ENCODE measurements at places on chromosomes 2 and 18.

DNA sequence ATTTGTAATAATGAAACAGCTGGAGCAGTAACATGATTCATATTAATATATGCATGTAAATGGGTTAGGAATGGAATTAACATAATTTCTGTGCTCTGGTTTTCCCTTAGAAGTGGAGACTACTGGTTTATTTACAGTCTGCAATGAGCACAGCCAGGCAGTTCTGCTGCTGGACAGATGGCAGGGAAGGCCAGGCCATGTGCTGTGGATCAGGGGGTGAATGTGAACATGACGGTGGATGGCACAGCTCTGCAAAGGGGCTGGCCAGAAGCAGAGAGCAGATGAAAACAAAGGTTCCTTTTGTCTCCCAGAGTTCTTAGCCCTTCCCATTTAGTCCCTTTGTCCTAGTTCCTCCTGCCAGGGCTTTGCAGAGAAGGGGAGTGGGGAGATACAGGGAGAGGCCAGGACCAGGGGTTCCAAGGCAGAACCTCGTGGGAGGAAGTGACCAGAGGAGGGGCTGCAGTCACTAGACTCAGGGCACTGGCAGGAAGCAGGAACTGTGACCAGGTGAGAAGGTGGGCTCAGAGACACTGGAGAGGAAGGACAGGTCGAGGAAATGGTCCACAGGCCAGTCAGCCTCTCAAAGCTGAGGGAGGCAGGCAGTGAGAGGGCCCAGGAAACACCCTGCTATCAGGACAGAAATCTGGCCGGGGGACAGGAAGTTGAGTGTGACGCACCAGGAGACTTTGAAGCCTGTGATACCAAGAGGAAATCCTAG lies 112.9 kb upstream of the ATP8B1 start:
- DNase-seq: no peak

- DNase-seq: no peak
Observed at GRCh38 chr2:219665926-219666325, 38.5 kb downstream of the SLC4A3 start.

GRCh38 chr2:182240862-182241371 lies 185.9 kb downstream of the PDE1A start:
- no peak for DNase-seq

GRCh38 chr2:11305958-11306357 lies 38.5 kb downstream of the ROCK2 start:
- DNase-seq: no peak

- DNase-seq: no peak
Observed at GRCh38 chr2:64213532-64214275, 69.5 kb upstream of the PELI1 start.

GRCh38 chr2:134917888-134918525 lies 615 bp upstream of the CCNT2 start:
- peak; percentile 86 for DNase-seq

DNA sequence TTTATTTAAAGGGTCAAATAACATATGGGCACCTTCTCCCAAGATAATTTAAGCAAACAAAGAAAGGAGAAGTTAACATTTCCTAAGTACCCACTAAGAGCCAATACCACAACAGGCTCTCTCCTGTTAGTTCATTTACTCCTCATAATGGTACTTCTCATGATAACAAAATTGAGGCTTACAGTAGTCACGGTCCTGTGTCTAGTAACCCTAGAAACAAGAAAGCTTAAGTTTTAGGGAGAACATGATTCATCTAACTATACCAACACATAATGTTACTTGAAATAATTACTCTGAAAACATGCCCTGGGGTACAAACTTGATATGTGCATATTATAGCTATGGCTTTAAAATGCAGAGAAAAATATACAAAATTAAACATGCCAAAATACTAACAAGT lies 19.8 kb downstream of the IWS1 start:
- no peak for DNase-seq

DNA sequence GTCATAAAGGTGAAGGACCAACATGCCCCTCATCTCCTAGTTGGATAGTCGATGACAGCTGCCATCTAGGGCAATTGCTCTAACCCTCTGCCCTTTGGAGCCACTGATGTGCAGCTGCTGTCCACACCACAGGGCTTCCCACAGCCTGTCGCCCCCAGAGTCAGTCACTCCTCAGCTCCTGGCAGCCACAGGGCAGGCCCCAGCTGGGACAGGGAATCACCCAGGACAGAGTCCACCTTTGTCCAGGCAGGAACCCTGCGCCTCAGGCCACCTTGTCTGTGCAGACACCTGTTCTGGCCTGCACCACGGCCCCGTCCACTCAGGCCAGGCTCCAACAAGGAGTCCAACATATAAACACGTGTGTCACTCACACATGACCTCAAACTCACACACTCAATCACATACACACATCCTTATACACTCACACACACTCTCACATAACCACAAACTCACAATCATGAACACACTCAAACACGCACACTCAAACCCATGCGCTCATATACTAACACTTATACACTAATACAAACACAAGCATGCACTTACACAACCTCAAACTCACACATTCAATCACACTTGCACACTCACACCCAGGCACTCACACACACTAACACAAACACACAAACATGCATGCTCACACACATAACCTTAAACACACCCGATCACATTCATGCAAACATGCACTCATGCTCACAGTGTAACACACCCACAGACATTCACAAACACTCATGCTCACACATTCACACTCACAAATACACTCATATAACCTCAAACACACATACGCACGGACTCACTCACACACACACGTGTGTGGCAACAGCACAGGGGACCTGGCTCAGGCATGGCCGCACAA lies 29.7 kb downstream of the HDAC4 start:
- DNase-seq: no peak

GRCh38 chr2:37786854-37787253 lies 115.4 kb upstream of the CDC42EP3 start:
- no peak for DNase-seq

DNA sequence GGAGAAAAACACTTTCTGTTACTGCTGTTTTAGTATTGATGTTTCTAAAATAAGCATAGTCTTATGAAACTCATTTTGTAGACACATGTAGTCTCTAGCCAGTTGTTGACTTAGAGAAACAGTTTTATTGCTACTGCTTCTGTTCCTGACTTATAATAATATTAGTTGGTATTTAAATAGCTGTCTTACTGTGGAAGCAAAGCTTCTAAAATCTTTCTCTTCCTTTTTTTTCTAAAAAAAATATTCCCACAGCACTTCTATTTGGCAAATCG lies 121.8 kb downstream of the MTX2 start:
- no peak for DNase-seq

- DNase-seq: no peak
Observed at GRCh38 chr2:222239945-222240675, 58.7 kb downstream of the PAX3 start.

DNA sequence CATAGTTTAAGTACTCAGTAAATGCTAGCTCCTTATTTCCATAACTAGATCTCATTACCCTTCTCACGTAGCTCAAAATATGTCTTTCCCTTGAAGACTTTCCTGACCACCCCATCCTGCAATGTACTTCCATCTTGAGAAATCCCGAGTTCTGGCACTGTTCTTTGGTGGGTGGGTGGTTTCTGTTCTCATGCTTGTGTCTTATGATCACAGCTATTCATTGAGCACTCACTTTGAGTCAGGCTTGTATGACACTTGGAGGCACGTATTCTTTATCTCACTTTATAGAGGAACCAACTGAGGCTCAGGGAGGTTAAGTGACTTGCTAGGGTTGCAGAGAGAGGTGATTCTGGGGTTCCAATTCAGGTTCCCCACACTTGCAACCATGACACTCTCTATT lies 9.0 kb upstream of the CLIP4 start:
- DNase-seq: no peak

DNA sequence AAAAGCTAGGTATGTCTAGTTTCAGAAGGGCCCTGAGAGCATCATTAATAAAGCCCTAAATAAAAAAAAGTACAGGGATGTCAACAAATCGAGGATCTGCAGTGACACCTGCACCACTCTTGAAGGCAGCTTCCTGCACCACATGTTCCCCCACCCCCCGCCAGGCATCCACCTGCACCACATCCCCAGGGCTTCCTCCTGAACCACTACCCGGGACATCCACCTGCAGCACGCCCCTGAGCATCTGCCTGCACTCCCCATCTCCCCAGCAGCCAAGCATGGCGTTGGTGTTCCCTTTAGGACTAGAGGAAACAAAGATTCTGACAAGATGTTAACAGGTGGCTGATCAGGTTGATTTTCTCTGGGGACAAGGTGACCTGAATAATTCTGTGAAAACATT lies 55.2 kb downstream of the DLGAP1 start:
- DNase-seq: no peak

DNA sequence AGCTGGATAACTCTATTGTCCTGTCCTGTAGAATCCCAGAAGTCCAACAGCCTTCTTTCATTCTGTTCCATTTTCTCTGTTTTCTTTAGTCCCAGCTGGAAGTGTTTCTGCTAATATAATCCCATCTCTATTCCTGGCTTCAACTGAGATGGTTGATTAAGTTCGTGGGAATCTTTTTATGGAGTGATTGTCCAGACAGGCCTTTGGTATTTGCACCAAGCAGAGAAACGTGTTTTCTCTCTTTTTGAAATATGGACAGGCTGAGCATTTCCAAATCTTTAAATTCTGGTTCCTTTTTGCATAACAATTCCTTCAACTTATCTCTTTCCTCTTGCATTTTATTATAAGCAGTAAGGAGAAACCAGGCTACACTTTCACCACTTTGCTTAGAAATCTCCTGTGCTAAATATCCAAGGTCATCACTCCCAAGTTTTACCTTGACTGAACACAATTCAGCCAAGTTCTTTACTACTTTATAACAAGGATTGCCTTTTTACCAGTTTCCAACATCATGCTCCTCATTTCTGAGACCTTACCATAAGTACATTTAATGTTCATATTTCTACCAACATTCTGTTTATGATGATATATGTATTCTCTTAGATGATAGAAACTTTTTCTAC lies 108.8 kb downstream of the ZFP36L2 start:
- DNase-seq: no peak

- DNase-seq: no peak
Observed at GRCh38 chr2:205495819-205496218, 186.5 kb upstream of the NRP2 start.

DNA sequence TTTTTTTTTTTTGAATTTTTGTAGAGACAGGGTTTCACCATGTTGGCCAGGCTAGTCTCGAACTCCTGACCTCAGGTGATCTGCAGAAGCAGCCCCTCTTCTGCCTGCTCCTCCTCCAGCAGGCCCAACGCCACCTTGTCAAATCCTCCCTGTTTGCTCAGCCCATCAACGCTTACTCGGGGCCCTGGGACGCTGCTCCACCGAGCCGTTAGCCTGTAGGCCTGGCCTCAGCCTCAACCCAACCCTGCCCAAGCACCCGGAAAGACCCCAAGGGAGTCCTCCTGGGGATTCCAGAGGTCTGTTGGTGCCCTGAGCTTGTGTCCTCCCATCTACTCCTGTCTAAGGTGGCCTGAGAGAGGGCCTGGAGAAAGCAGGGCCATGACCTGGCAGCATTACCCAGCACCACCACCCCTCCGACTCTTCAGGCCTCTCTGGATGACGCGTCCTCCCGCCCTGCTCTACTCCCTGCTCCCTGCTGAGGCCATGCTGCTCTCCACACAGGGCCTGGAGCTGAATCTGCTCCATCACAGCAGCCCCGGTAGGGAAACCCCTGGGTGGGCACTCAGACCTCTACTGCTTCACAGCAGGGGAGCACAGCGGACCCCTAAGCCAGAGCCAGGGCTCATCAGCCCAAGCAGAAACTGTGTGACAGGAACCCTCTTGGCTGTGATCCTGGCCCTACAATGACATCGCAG lies 3.2 kb downstream of the STK25 start:
- no peak for DNase-seq

DNA sequence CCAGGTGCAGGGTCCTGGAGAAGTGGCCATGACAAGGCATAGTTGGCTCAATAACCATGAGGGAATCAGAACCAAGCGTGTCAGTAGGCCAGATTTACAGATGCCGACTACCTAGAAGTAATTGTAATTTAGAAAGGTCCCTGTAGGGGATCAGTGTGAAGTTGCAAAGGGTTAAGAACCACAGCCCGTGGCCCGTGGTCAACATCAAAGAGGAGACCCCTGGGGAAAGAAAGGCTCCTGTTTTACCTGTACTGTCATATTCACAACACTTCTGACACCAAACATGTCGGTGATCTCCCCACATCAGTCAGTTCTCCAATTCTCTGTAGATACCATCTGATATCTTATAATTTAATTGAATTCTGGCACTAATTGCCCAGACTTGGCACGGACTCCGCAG lies 31.0 kb downstream of the SP100 start:
- DNase-seq: no peak

- no peak for DNase-seq
Observed at GRCh38 chr18:63487676-63488075, 10.9 kb downstream of the SERPINB5 start.

DNA sequence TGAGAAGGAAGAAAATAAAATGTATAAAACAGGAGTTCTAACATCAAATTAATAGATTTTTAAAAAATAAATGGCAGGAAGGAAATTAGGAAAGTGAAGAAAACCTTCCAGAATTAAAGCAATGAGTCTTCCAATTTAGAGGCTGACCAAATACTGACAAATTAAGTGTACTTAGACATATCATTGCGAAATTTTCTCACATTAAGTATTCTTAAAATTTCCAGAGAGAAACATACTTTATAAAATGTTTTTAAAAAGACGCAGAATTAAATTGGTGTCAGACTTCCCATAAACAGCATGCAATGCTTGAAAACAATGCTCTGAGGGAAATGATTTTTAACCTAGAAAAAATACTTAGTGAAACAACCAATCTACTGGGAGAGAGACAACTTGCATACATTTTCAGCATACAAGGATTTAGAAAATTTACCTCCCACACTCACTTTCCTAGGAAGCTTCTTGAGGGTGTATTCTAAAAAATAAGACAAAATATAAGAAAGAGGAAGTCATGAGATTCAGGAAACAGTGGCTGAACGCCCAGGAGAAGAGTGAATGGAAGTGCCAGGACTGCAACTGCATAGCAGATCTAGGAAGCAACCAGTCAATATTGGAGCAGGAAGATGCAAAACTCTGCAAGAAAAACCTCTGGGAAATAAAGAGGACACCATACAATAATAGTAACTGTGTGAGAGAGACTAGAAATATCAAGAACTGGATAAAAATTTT lies 339.9 kb downstream of the ADCYAP1 start:
- no peak for DNase-seq

DNA sequence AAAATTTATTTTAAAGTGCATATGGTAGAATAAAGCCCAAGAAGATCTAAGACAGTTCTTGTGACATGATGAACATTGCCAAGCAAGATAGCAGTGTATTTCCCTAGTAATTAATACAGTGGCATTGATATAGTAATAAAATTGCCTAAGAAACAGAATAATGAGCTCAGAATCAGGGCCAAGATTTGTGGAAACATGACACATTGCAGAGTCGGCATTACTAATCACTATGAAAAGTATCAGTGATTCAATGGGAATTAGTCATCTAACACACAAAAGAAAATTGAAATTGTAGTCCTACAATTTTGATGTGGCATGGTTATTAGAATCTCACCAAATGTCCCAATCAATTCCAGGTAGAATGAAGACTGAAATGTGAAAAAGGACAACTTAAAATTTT lies 243.0 kb upstream of the CYRIA start:
- DNase-seq: no peak

- no peak for DNase-seq
Observed at GRCh38 chr2:30195016-30195415, 36.3 kb upstream of the LBH start.
